ENCODE measurements at places on chromosomes 12 and 14.

DNA sequence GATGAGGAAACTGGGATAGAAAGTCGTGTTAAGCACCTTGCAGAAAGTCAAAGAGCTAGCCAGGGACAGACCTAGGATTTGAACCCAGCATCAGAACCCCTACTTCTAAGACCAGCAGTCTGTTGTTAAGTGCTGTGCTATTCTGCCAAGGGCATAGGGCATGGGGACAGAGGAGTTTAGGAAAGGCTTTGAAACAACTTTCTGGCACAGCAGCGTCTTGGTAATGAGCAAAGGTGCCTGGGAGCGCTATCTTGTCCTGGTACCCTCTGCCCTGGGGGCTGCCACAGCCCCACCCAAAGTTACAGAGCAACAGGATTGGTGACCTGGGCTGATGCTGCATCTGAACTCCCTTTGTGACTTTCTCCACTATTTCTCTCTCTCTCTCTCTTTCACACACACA lies 1108.1 kb downstream of the BCL11B start:
- DNase-seq, result no peak

DNA sequence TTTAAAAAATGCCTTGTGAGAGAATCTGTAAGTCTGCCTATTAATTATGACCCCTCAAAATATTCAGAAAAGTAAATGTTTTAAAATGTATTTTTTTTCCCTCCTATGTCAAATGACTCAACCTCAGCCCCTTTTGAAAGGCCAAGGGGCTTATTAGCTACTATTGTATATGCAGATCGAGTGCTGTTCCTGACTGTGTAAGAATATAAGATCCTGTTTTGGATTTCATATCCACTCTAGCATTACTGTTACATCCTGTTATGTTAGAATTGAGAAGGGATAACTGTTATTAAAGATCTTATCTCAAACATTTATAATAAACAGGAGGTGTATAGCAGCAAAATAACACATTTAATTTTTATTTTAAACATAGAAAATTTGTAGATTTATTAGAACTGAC lies 46.6 kb upstream of the TPH2 start:
- no peak for DNase-seq

DNA sequence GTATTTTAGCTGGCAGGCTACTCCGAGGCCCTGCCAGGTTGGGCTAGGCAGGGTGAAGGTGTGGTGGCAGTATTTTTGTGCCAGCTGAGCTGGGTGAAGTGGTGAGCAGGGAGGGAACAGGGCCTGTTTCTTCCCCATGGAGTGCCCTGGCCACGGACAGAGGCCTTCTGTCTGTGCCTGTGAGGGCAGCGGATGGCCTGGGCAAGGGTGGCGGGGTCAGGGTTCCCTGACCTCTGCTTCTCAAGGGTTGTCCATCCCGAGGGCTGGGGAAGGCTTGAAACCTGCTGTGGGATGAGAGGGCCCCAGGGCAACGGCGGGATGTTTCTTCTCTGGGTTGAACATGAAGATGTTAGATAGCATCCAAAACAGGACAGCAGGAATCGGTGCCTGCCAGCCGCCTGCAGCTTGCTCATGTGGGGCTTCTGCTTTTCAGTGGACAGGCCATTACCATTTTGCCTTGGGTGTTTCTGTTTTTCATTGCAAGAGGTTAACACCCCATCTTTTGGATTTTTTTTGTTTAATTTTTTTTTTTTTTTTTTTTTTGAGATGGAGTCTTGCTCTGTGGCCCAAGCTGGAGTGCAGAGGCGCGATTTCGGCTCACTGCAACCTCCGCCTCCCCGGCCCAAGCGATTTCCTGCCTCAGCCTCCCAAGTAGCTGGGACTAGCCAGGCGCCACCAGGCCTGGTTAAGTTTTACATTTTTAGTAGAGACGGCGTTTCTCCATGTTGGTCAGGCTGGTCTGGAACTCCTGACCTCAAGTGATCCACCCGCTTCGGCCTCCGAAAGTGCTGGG lies 3.3 kb downstream of the MTA1 start:
- no peak for DNase-seq

DNA sequence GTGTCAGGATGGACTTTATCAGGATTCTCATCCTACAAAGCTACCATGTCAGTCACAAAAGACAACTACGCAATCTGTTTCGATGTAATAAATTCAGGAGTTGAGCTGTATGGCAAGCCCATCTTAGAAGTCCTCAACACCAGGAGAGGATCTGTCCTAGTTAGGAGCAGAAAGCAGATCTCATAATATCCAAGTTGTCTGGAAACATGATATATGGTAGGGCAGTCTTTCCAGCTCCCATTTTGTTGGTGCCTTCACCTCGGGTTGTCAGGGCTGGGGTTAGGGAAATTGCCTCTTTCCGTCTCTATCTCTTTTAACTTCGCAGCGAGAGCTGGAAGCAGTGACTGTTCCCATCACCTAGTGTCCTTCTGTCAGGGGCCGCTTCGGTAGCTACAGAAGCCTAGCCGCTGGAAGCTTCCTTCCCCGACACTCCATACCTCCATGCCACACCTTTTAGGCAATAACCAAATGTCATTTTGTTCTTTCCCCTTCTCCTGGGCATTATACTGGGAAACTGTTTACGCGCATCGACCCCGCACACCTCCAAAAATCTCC lies 1.4 kb downstream of the NIN start:
- DNase-seq, result no peak

- DNase-seq, result no peak
Measured at GRCh38 chr12:33438851-33439586, 600 bp downstream of the SYT10 start.

GRCh38 chr14:95935228-95935822 lies 58.7 kb downstream of the TUNAR start:
- no peak for DNase-seq

DNA sequence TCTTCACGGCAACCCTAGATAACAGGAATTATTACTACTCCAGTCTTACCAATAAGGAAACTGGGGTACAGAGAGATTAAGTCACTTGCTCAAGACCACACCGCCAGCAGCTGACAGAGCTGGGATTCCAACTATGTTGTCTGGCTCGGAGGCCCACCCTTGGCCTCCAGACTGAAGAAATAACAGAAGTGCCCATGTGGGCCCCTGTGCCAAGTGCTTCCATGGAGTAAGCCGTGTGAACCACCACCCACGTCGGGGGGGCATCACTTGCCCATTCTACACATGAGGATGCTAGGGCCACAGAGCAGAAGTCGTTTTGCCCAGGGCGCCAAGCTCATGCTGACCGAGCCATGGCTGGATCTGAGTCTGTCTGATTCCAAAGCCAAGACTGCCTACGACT lies 926 bp upstream of the CMKLR1 start:
- no peak for DNase-seq

DNA sequence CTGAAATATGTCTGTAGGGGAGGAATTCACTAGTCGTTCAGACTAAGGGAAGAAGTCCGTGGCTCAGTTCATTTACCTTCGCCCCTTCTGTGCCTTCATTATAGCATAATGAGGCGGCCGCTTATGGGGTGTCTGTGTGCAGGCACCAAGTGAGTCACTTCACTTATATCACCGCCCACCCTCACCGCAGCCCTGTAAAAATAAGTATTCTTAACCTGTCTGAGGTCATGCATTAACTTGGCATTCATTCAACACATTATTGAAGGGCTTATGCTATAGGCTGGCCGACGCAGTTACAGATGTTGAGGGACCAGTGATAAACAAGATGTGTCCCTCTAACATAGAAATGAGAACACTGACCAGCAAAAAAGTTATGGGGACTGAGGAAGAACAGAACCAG lies 47.7 kb upstream of the PTCSC3 start:
- no peak for DNase-seq

DNA sequence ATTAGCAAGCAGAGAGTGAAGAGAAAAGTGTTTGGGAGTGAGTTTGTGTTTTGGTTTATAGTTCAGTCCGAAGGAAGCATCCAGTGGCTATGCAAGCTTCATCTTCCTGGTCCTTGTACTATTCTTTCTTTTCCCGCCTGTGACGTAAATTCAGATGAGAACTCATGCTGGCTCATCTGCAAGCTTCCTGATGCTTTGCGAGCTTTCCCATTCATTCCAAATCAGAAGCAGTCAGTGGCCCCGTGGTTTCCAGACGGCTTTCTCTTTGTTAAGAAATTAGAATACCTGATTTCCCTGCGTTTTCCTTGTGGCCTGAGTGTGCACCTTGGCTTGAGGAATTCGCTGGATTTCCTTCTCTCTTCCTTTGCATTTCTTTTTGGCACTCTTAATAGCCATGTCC lies 89.5 kb downstream of the TESC start:
- DNase-seq, result no peak

DNA sequence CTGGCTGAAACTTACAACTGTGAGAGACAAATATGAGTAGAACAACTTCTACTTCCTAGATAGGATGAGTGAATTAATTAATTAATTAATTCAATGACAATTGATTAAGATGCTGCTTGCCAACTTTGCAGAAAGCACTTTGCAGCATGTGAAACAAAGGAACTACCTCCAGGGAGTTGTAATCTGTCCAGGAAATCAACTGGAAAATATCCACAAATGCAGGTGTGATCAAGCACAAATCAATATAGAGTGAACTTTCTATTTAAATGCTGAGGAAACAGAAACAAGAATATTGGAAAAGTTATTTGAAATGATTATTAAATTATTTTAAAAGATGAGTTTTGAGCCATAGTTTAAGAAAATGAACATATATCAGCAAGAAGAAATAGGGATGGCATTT lies 163.9 kb upstream of the ARID2 start:
- DNase-seq, result no peak

DNA sequence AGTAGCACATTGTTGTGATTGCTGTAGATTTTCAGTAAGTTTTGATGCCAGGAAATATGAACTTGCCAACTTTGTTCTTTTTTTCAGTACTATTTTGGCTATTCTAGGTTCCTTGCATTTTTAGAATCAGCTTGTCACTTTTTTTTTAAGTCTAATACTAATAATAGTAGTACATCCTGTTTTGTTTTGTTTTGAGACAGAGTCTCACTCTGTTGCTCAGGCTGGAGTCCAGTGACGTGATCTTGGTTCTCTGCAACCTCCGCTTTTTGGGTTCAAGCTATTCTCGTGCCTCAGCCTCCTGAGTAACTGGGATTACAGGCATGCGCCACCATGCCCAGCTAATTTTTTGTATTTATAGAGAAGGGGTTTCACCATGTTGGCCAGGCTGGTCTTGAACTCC lies 16.5 kb downstream of the PWP1 start:
- no peak for DNase-seq

DNA sequence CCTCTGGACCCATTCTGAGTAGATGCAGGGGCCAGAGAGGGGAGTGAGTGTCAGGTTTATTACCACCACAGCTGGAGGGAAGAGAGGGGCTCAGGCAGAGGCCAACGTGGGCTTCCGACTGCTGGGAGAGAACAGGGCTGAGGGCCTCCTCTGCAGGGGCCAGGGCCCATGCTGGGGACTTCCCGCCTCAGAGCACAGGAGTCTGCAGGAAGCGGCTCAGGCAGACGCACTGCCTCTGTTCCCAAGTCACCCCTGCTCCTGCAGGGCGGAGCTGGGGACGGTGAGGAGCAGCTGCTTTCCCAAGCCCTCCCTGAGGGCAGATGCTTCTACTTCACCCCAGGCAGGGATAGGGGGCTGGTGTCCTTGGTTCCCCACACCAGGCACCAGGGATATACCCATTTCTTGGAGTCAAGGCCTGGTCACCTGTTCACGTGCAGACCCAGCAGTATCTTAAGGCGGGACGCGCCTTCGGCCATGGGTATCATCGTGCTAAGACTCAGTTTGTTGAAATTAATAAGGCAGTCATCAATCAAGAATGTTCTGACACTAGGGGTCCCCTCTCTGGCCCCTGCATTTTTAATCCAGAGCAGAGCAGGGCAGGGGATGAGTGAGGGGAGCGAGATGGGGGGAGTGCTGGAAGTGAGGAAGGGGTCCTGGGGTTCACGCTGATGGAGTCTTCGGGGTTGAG lies 100.0 kb downstream of the PIWIL1 start:
- DNase-seq, result no peak

DNA sequence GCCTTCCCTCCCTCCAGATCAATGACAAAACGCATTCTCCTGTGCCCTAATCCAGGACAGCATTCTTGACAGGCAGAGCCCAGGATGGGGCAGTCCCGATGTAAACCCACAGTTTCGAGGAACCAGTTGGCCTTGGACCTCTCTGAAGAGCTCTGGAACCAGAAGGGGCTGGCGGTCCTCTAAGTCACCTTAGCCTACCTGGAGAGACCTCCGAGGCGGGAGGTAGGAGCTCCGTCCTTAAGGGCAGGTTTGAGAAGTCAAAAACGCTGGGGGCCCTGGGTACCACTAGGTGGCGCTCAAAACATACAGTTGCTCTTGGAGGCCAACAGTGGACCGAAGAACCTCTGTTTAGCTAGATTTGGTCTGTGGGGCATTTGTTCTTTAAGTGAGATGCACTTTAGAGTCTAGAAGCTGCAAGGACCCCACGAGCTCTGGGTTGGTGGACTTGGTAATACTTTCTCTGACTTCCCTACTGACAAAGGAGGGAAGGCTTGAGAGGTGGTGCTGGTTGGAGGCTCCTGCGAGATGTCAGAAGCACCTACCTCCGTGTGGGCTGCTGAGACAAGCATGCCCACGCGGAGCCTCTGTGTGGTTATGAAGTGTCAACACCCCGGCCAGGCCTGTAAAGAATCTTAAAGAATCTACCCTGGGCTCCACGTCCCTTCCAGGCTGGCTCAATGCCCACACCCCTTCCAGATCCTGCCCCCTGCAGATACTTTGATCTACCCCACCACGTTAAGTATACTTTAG lies 74.8 kb upstream of the CHST11 start:
- peak; percentile 75 for DNase-seq

DNA sequence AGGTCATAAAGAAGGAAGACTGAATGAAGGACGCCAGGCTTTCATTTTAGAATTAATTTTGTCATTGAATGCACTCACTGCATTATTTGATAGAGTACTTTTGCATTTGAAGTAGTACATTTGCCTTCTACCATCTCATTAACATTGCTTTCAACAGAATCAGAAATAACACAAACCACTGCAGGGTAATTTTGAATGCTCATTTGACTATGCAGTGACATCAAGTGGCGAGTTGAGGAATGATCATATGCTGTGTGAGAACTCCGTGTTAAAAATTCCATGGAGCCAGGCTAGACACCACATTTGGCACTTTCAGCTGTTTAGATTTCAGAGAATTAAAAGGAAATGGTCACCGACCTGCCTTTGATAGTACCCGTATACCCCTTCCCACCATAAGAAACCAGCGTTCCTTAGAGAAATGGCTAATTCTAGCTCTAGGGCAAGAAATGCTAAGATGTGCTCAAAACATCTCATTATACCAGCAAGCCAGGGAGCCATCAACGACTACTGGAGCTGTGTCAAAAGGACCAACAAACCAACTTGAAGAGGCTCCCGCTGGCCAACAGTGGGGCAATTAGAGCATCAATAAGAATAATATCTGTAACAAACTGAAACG lies 16.5 kb downstream of the HEBP1 start:
- DNase-seq, result peak; percentile 5

DNA sequence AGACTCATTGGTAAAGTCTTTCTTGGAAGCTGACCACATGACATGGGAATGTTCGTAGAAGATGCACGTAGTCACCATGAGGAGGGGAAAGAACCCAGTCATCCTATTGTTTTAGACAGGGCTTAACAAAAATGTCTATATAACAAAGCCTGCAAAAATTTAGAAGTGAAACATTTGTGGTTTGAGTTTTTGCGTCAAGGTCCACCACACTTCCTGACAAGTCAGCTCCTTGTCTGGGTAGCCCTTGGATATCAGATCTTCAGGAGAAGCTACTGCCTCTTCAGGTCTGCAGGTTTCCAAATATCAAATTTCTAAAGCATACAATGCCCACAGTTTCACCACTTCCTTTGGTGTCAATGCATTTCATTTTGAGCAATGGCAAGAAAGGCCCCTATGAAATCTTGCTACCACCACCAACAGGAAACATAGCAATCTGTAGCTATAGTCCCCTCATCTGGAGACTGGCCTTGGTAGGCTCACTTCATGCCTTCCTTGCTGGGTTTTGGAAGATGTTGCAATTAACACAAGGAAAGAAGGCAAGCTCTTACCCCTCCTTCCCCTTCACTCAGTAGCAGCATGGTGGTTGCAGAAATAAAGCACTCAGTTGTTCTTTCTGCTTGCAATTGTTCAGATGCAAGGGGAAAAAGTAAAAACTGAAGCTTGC lies 235.2 kb downstream of the PCNX1 start:
- DNase-seq, result no peak
